NCI-H1417 treated with DMSO at 0.1 percent for 48 hours (cell line): ENCODE measurements at places on chromosomes 7 and 10.

DNA sequence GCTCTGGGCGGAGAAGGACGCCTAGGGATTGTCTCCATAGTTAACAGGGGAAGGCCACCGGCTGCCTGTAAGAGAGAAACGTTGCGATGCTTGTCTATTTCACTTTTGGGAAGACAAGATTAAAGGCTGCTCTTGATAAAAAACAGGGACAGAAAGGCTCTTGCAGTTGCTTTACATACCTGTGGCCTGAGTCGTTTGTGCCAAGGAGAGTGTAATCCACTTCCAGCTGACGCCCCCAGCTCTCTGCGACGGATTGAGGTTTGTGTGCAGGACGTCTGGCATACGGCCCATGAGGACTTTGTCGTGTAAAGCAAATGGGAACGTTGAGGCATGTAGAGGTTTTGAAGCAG, 1.1 kb downstream of the MAP3K8 start:
- no peak for DNase-seq

GRCh38 chr7:38846280-38846679, 62.7 kb downstream of the VPS41 start:
- DNase-seq = no peak

DNA sequence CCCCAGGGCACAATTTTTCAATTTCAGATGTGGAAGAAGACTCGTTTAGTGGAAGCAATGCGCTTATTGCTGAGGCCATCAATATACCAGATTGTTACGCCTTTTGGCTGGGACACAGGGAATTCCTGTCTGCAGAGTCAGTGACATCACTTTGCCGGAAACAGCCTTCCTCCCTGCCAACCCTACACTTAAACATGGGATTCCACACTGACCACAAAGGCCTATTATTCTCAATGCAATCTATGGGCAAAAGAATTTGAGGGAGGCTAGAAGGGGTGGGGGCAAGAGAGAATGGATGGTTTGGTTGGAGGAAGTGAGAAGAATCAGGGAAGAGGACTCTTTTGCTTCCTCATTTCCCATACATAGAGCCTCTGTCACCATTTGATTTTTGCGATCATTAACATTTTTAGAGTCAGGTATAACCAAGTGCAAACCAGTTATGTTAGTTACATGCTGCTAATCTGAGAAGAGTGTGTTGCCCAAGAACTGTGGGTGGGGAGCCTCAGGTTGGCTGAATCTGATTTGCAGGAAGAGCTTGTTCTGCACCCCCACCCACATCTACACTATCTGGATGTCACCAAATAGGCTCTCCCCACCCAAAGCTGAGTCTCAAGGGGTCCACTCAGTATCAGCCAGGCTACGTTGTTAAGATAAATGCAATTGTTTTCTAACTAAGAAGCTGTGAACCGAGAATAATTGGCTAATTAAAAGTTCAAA, 58.2 kb downstream of the ENTPD1 start:
- DNase-seq = no peak

DNA sequence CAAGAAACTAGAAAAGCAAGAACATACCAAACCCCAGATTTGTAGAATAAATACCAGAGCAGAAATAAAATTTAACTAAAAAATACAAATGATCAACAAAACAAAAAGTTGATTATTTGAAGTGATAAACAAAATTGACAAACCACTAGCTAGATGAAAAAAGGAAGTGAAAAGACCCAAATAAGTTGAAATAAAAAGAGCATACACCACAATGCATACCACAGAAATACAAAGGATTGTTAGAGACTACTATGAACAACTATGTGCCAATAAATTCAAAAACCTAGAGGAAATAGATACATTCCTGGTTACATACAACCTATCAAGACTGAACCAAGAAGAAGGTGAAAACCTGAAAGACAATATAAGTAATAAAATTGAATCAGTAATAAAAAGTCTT, 333.4 kb downstream of the SH2D4B start:
- DNase-seq = no peak

DNA sequence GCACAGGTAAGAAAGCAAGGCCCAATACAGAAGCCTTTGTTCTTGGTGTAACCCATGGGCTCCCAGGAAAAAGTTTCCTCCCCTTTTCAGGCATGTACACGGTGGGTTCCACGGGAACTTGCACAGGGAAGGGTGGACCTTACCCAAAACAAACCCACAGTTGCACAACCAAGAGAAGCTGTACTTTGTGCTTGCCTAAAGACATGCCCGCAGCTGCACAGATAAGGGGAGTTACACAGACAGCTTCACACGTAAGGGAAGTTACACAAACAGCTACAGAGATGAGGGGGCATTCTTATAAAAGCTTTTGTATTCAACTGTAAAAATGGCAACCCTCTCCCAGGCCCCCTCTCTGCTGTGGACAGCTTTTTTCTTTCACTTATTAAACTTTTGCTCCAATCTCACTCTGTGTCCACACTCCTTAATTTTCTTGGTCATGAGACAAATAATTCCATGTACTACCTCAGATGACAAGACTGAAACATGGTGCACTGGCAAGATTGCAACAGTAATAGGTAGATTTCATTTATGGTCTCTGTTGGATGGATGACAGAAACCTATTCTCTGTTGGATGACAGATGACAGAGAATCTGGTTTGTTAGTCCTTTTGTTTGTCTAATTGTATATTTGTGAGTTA, 72.9 kb downstream of the ATE1 start:
- DNase-seq = no peak

DNA sequence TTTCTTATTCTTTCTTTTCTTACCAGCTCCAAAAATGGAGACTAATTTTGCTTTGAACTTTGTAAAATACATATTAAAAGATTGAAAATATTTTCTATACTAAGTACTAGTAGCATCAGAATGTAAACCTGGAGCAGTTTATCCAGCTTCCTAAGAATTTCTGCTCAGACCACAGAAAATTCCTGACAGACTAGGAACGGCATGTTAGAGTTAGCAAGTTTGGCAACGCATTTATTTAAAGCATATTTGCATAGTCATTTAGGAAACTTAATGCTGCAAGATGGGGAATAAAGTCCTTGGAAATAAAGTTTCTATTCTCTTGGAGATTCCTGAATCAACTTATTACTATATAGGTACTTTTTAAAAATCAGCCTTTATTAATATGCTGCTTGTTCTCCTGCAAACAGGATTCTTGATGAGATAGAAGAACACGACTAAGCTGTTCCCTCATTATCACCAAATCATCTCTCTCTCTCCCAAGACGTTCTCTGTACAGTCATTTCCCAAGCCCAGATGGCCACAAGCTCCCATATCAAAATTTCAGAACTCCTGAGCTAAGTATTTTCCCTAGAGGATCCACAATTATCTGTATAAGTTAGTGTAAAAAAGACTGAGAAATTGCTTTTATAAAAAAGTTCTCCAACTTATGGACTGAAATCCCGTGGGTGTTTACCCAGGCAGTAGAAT, 305.8 kb upstream of the NEBL start:
- no peak for DNase-seq

DNA sequence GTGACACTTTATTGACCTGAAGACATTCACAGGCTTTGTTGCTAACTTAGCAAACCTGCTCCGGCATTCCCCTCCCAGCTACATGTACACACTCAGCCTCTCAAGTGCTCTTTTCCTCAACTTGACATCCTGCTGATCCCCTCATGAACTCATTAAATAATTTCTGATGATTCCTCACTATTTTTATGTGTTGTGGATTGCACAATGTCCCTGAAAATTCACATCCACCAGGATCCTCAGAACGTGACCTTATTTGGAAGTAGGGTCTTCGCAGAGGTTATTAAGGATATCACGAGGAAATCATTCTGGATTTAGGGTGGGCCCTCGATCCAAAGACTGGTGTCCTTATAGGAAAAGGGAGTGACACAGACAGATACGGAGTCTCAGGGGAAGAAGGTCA, 27.3 kb downstream of the FIGNL1 start:
- no peak for DNase-seq

GRCh38 chr7:142927085-142927745, 6.3 kb downstream of the TRPV5 start:
- DNase-seq = no peak

DNA sequence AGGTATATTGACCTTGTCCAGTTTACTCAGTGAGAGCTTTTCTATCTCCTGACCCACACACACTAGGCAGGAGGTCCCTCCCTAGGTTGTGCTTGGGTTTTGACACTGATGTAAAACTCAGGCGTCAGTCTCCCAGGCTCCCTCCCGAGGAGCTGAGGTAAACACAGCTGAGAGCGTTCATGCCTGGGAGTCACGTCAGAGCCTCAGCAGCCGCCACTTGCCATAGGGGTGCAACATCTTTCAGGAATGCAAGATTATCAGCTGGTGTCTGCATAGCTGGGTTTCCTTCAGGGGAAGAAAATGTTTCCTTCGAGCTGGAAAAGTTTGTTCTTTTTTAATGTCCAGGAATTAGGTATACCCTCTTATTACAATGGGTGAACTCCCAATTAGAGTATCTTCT, 70.6 kb downstream of the FGFR2 start:
- no peak for DNase-seq

GRCh38 chr10:60951272-60951724, 7.3 kb upstream of the RHOBTB1 start:
- DNase-seq = no peak

DNA sequence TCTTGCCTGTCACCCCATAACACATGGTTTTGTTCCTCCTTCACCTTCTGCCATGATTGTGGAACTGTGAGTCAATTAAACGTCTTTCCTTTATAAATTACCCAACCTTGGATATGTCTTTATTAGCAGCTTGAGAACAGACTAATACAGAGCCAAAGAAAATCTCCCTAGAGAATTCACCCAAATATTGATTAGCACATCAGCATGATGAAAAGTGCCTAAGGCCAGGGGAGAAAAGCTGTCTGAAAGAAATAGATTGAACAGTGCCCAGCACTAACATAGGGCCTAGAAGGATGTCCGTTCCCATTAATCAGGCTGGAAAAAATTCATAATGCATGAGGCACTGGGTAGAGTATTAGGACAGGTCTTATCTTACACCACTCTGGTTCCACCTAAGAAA, 111.9 kb upstream of the CALN1 start:
- no peak for DNase-seq

GRCh38 chr10:71666639-71667386, 52.8 kb downstream of the C10orf105 start:
- DNase-seq = no peak

GRCh38 chr7:115914951-115915350, 115.6 kb downstream of the TFEC start:
- no peak for DNase-seq

- no peak for DNase-seq
Measured at GRCh38 chr7:12674053-12674452, 13.4 kb upstream of the ARL4A start.

DNA sequence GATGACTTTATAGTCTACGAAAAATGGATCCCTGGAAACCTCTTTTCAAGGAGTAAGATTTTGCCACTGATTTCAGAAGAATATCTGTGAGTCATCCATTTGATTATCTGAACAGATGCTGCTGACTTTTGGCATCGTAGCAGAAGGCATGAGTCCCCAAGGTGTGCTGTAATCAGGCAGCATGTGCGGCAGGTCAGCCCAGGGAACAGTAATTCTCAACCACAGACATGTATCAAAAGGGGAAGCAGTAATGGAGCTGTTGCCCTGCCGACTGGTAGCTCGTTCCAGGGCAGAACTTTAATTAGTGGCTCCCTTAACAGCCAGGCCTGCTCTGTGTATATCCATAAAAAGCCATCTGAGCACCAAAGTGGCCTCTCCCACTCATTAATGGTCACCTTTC, 5.7 kb upstream of the VWC2 start:
- no peak for DNase-seq

GRCh38 chr7:108311446-108312168, 144.6 kb downstream of the NRCAM start:
- DNase-seq = no peak

- no peak for DNase-seq
Measured at GRCh38 chr7:44827567-44827966, 20.3 kb downstream of the H2AZ2 start.

GRCh38 chr10:93435621-93436397, 46.3 kb downstream of the MYOF start:
- DNase-seq = no peak
